ENCODE measurements at places on chromosomes 4 and X.

DNA sequence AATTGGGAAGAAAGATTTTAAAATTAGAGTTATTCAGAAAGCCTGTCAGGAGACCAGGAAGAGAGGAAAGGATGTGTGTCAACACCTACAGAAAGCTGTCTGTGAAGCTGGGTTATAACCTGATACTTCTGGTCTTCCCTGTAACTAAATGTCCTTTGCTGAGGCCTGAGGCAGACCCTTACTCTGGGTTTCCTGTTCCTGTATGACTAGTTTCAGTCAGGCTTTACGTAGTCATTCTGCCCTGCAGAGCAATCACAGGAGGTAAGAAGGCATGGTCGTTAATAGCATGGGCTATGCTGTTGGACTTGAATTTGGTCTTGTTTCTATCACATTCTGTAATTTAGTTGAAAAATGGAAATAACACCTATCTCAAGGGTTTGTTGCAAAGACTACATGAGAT is 110.5 kb upstream of the IGFBP7 start:
- DNase-seq, result no peak

DNA sequence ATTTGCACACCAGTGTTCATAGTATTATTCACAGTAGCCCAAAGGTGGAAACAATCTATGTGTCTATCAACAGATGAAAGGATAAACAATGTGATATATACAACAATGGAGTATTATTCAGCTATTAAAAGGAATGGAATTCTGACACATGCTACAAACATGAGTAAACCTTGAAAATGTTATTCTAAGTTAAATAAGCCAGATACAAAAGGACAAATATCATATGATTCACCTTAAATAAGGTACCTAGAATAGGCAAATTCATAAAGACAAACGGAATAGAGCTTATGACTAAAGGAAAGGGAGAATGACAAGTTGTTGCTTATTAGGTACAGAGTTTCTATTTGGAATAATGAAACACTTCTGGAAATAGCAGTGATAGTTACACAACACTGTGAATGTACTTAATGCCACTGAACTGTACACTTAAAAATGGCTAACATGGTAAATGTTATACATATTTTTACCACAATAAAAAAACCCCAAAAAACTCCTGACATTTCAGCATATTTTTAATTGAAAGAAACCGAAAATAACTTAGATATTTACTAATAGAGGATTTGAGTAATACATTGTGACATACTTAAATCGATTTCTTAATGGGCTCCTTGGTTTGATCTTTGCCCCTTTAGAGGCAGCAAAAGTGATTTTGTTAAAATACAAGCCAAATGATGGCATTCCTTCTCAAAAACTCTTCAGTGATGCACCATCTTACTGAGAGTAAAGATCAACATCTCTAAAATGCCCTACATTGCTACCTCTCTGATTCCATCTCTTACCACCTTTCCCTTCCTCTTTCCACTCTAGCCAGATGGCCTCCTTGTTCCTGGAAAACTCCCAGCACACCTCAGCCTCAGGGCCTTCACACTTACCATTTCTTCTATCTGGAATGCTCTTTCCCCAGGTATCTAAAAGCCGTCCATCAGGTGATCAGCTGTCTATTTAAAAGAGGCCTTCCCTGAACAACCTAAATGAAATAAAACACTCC is 8.6 kb upstream of the CYP2U1 start:
- no peak for DNase-seq

GRCh38 chrX:50081282-50081889 is 119.4 kb downstream of the AKAP4 start:
- no peak for DNase-seq

DNA sequence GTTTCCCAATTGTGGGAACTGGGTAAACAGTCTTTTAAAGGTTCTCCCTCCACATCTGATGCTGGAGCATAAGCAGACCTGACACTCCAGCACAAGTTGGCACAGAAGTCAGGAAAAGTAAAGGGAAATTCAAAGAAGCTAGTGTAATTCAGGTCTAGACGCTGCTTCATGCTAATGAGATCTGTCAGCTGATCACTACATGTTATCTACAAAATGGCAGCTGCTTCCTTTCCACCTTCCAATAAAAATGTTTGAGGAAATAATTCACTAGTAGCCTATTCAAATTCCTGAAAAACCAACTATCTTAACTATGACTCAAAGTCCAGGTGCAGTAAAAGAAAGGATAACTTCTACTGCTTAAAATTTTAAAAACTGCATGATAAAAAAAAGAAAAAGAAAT is 29.3 kb downstream of the DCAF8L2 start:
- DNase-seq, result no peak

GRCh38 chr4:75940692-75941253 is at the start of gene NAAA:
NAAA (minus strand) TSS chr4:75941013; CDS start chr4:75940949, 64 bp downstream.
- DNase-seq, result peak; percentile 12

DNA sequence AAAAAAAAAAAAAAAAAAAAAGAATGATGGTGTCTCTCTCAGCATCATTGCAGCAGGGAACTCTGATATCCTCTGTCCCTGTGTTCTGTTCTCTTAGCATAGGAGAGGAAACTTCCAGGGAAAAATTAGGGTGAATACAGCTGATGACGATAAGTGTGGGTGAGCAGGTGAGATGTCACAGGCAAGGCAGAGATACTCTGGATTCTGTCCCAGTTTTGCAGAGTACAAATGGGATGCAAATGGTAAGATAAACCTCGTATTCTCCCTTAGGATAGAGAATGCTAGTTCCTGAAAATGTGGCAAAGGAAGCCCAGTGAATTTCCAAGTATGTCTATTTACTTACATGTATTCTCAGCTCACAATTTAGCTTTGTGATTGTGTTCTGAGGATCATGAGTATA is 671.6 kb upstream of the BOD1L1 start:
- DNase-seq, result no peak

DNA sequence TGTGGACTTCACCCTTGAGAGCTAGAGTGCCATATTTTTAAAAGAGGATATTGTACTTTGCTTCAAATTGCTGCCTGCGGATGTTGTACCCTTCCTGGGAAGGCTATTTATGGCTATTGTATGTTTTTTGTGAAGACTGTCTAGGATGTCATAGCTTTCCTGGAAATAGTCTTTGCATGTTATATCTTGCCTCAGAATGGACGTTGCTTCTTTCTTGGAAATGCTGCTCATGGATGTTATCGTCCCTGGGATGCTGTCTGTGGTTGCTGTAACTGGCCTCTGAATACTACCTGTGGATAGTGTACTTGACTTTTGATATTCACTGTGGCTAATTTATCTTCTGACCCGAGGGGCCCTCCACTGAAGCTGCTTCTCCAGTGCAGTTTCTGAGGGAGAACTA is 146.8 kb downstream of the ENOX2 start:
- no peak for DNase-seq

- no peak for DNase-seq
Observed at GRCh38 chr4:64682946-64683345, 273.7 kb upstream of the TECRL start.

GRCh38 chr4:81884986-81885385 is 413.3 kb upstream of the RASGEF1B start:
- no peak for DNase-seq

- no peak for DNase-seq
Observed at GRCh38 chr4:65971686-65972085, 301.4 kb upstream of the EPHA5 start.

DNA sequence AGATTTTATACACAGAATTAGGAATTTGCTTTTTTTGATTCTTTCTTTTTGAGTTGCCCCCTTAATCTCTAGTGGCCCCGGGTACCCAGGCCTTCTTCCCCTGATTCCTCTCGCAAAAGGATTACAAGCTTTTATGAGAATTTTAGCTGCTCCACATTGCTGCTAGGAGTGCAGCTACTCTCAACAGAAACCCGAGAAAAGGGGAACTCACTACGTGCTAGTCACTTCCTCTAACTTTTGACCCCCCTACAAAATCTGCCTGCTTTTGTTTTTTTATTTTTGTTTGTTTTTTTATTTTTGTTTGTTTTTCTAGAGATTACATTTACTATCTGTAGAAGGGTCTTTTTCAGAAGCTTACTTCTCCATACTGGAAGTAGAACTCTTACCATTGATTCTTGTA is 64.1 kb downstream of the ZNF81 start:
- DNase-seq, result no peak

- no peak for DNase-seq
Observed at GRCh38 chr4:77430847-77431246, 174.8 kb upstream of the CXCL13 start.

- no peak for DNase-seq
Observed at GRCh38 chr4:25993395-25994185, 79.6 kb downstream of the SMIM20 start.

DNA sequence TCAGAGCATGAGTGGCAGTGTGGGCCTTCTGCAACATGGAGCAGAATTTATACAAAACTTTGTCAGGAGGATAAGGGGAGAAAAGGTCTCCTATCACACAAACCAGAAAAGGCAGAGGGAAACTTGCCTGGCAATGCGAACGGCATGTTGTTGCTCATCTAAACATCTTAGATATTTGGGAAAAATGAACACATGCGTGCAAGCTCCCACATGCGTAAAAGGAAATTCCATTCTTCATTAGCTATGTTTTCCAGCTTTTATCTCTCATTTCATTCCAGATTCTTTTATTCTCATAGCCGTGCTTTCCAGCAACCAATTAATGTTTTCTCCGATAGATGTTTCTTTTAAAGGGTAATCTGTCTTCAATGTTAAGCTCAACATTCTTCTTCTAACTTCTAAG is 31.3 kb upstream of the GBA3 start:
- no peak for DNase-seq

- no peak for DNase-seq
Observed at GRCh38 chrX:30302956-30303355, 6.2 kb downstream of the NR0B1 start.

GRCh38 chr4:21517126-21517859 is 431.3 kb downstream of the KCNIP4 start:
- DNase-seq, result no peak

DNA sequence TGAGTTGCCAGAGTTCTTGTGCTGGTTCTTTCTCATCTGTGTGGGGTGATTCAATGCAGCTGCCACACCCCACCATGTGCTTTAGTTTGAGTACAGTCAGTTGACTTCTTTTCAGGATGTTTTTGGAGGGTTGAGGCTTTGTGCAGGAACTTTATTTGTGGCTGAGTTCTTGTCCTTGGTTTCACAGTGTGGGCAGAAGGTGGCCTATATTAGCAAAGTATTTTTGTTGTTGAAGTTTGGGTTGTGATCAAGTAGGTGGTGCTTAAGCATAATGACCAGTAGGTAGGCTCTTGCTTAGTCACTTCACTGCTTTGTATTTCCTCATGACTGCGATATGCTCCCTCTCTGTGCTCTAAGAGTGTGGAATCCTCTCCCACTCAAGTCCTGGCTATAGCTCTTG is 80.3 kb downstream of the ARHGAP24 start:
- DNase-seq, result no peak

DNA sequence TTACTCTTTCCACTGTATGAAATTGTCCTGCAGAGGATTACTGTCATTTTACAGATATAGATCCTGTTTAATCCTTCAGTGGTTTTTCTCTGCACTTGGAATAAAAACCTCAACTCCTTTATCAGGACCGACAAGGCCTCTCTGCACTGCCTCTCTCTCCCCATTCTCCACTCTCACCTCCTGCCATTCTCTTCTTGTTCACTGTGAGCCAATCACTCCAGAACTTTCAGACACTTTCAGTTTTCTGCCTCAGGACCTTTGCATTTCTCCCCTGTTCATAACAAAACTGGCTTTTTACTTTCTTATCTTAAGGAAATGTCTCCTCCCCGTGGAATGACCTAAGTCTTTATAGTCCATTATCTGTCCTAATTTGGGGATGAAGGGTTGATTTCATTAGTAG is 137.3 kb downstream of the ELOVL6 start:
- no peak for DNase-seq

DNA sequence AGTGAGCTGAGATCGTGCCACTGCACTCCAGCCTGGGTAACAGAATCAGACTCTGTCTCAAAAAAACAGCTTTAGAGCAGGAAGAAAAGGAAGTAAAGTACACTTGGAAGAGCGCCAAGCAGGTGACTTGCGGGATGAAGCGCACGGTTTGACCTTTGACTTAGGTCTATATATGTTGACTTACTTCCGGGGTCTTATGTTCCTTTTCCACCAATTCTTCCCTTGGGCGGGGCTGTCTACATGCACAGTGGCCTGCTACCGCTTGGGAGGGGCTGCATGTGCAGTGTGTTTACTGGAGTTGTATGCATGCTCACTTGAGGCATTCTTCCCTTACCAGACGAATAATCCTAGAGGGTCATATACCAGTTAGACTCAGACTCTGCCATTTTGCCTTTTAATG is 108.6 kb downstream of the APOOL start:
- DNase-seq, result no peak

DNA sequence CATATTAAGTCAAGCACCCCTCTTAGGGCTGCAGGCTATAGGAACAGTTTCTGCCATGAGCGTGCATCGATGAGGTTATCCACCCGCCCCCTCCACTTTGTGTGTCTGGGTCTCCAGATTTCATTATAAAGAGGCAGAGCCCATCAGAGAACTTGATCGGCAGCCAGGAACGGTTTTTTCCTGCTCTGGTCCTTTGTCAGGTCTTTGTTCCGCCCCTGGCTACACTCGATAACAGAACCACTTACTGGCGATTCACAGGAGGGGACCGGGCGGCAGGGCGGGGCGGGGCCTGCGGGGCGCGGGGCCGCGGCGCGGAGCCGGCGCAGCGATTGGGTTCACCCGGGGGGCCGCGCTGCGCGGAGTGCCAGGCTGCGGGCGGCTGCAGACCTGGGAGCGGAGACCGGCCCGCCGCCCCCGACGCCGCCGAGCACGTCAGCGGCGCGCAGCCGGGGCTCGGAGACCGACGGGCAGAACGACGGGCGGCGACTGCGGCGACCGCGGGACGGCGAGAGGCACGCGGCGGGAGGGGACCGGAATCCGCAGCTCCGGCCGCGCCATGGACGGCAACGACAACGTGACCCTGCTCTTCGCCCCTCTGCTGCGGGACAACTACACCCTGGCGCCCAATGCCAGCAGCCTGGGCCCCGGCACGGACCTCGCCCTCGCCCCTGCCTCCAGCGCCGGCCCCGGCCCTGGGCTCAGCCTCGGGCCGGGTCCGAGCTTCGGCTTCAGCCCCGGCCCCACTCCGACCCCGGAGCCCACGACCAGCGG is at the start of gene SLC10A4:
Gene SLC10A4 (plus strand): TSS at position 338 of the 771 bp plus-strand sequence. CDS start 219 bp downstream, at position 557.
- DNase-seq, result no peak

DNA sequence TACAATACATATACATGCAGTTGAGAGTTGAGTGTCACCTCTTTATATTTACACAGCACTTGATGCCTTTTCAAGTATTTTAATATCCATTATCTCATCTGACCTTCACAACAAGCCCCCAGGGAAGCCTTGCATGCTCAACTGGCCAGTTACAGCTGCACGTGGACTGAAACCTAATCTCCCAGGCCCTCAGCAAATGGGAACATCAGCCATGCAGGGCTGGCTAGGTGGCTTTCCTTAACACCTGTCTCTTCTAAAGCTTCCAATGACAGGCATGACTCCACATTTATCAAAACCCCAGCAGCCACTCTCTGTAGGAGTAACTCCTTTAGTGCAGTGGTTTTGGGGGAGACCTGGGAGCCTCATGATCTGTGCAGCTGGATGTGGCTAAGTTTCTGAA is 56.4 kb downstream of the PHKA2 start:
- no peak for DNase-seq

GRCh38 chr4:56301997-56302496 is 85.2 kb downstream of the AASDH start:
- DNase-seq, result no peak
